ENCODE measurements at places on chromosomes 4 and X. TPM values are rescaled to one million over a fixed set of nuclear protein-coding genes. Genes with fewer than 3 reads are reported as not detected.
A peak's percentile ranks its signal among the peaks of the same experiment; 100 is the strongest.

The UNC5C gene
- total RNA-seq: not detected

The FAM9C gene
- total RNA-seq: not detected

- DNase-seq: peak; percentile 75
Observed at GRCh38 chr4:148216866-148217814, 225.1 kb downstream of the NR3C2 start.

GRCh38 chr4:129545599-129546278 lies 449.8 kb downstream of the C4orf33 start:
- no peak for DNase-seq

The FRMPD4 gene
- total RNA-seq: not detected

DNA sequence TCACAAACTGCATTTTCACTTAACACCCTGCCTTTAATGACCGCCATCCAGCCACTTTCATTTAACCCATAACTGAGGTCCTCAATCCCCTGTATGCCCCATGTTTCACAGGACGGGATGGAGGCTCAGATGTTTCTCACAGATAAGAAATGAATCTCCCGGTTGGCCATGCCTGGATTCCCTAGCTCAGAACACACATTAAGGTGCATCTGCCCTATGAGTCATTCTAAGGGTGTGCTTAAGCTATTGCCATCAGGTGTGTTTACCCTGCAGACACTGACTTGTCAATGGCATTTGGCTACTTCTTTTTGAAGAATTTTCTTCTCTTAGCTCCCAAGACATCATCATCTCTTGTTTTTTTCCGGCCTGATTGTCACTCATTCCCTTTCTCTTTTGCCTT lies 222.6 kb upstream of the SMIM31 start:
- DNase-seq: no peak

DNA sequence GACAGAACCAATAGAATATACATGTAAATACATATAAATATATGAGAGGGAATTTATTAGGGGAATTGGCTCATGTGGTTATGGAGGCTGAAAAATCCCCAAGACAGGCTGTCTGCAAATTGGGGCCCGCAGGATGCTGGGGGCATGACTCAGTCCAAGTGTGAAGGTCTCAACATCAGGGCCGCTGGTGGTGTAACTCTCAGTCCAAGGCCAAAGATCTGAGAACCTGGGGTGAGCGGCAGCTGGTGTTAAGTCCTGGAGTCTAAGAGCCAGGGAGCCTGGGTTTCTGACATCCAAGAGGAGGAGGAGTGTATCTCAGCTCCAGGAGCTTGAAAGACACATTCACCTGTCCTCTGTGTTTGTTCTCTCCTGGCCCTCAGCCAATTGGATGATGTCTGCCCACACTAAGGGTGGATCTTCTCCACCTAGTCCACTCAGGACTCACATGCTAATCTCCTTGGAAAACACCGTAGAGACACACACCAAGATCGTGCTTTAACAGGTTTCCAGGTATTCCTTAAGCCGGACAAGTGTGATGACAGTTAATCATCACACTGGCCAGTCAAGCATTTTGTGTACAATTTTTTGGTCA lies 28.9 kb downstream of the TIGD2 start:
- peak; percentile 35 for DNase-seq

The ARSJ gene
- not detected for total RNA-seq

DNA sequence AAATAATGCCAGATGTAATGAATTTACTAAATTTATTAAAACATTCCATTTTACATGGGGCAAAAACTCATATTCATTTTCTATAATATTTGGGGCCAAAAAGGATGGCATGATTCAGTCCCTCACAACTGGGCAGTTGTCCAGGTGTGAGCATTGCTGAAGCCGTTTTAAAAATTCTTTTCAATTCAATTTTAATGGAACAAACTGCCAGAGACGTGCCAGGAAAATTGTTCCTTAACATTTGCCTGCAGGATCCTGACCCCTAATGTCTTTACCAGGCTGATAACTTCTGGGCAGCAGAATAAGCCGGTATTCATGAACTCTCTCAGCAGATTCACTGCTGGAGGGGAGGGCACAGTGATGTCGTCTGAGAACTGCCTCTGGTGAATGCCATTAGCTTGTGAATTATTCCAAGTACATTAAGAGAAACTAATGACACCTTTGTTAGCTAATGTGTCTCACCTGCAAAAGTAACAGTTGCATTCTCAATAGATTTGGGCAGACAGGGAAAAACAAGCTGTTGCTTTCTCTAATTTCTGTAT lies 1445.1 kb upstream of the TENM3 start:
- no peak for DNase-seq

GRCh38 chr4:139826426-139826825 lies 160.8 kb downstream of the MGST2 start:
- DNase-seq: peak; percentile 61

DNA sequence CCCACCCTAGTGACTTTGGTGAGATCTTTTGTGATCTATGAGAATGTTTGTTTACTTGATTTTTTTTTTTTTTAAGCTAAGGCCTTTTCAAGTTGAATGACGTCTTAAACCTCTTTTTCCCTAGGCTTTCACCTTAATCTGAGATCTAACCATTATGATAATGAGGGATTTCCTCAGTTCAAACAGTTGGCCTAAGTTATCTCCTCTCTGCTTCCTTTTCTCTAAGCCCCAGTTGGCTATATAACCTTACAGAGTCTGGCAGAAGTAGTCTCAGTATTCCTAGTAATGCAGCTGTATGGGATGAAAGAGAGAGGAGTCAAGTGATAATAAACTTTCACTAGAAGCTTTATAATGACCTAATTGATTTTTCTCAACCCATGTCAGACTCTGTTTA lies 99.0 kb downstream of the STIM2 start:
- no peak for DNase-seq

Data from G401 (cell line).